ENCODE measurements at places on chromosomes 1 and 21. TPM values are rescaled to one million over a fixed set of nuclear protein-coding genes. Genes with fewer than 3 reads are reported as not detected.

GRCh38 chr21:35953597-35953996 is 106.7 kb downstream of the SETD4 start:
- H3K36me3 ChIP-seq = no peaks in the 10 kb centered on the region
- H3K4me3 ChIP-seq = no peak overlapping the region
- no peaks in the 10 kb centered on the region for H3K4me1 ChIP-seq
- no peaks in the 10 kb centered on the region for H3K27me3 ChIP-seq
- H3K27ac ChIP-seq = no peak overlapping the region

- no peaks in the 10 kb centered on the region for H3K27me3 ChIP-seq
- H3K27ac ChIP-seq = no peak overlapping the region
- DNase-seq = no peak
- H3K36me3 ChIP-seq = peaks cover 2% of the 10 kb centered on the region
Observed at GRCh38 chr1:93574511-93574910, 107.1 kb downstream of the BCAR3 start.

GRCh38 chr21:31865429-31865970 is 7.3 kb upstream of the HUNK start:
- H3K4me1 ChIP-seq = no peaks in the 10 kb centered on the region
- no peak overlapping the region for H3K4me3 ChIP-seq
- H3K27me3 ChIP-seq = no peaks in the 10 kb centered on the region
- DNase-seq = no peak

GRCh38 chr1:183632114-183632513 is 3.5 kb downstream of the ARPC5 start:
- peaks cover 19% of the 10 kb centered on the region for H3K4me1 ChIP-seq
- no peak overlapping the region for H3K27ac ChIP-seq
- no peak for DNase-seq
- H3K36me3 ChIP-seq = peaks cover 31% of the 10 kb centered on the region
- no peak overlapping the region for H3K4me3 ChIP-seq
- no peaks in the 10 kb centered on the region for H3K27me3 ChIP-seq

- H3K4me3 ChIP-seq = no peak overlapping the region
- no peaks in the 10 kb centered on the region for H3K27me3 ChIP-seq
- H3K27ac ChIP-seq = no peak overlapping the region
- no peaks in the 10 kb centered on the region for H3K36me3 ChIP-seq
- no peak for DNase-seq
Observed at GRCh38 chr1:58539553-58539952, 7.0 kb downstream of the OMA1 start.

GRCh38 chr1:246573491-246573890 is 7.2 kb downstream of the CNST start:
- H3K27ac ChIP-seq = no peak overlapping the region
- H3K4me1 ChIP-seq = peaks cover 23% of the 10 kb centered on the region
- DNase-seq = no peak
- no peaks in the 10 kb centered on the region for H3K36me3 ChIP-seq
- no peak overlapping the region for H3K4me3 ChIP-seq
- no peaks in the 10 kb centered on the region for H3K27me3 ChIP-seq

DNA sequence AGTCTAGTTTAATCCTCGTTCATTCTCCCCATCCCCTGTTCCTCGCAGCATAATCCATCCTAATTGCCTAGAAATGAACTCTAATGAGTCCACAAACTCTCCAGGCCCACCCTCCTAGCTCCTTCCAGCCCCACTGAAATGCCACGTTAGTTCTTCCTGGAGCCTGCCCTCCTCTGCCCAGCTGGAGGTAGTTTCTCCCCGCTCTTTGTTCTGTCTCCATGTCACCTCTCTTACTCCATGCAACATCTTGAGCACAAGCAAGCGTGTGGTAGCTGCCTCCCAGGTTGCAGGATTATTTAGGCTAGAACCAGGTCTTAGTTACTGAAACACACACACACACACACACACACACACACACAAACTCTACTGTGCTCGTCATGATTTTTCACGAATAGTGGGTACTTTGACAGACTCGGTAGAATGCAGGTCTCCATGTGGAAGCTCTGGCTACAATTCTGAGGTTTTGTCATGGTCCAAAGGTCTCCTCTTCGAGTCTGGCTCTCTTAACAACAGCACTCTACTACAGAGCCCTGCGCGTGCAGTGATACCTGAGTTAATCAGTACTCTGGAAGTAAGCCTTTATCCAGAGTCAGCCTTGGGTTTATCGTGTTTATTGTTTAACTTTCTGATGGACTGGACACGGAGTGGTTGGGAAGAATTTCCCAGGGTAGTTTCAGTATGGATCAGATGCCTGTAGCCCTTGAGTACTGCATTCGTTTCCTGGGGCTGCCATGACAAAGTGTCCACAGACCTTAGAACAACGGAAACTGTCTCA is 27.5 kb downstream of the HUNK start:
- no peak for DNase-seq
- H3K27ac ChIP-seq = no peak overlapping the region
- H3K36me3 ChIP-seq = no peaks in the 10 kb centered on the region

DNA sequence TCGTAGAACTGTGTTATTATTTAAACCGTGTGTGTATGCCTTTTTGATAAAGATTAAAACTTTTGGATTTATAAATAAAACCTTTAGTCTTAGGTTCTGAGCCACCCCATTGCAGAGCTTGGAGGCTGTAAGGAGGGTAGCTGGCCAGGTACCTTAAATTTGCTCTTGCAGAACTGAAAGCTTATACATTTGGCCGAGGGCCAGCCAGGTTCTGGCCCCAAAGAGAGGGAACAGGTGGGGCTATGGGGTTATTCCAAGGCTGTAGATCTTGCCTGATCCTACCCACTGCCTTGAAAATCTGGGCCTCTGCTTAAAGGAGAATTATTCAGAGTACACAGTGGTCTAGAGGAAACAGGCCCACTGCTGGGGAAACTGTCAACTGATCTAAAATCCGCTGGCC is 59.6 kb downstream of the CAMK2N1 start:
- no peak overlapping the region for H3K4me3 ChIP-seq
- H3K27me3 ChIP-seq = no peaks in the 10 kb centered on the region
- DNase-seq = no peak
- H3K27ac ChIP-seq = no peak overlapping the region
- no peaks in the 10 kb centered on the region for H3K36me3 ChIP-seq
- peaks cover 4% of the 10 kb centered on the region for H3K4me1 ChIP-seq

TCHHL1 gene
- total RNA-seq = not detected

Measured in Panc1 (cell line).